ENCODE measurements at places on chromosomes 7 and 10.

- DNase-seq, result no peak
These were observed 69.4 kb upstream of the OGDHL start for GRCh38 chr10:49831352-49832035.

- no peak for DNase-seq
These were observed 3.2 kb upstream of the SFTPA2 start for GRCh38 chr10:79563426-79563825.

DNA sequence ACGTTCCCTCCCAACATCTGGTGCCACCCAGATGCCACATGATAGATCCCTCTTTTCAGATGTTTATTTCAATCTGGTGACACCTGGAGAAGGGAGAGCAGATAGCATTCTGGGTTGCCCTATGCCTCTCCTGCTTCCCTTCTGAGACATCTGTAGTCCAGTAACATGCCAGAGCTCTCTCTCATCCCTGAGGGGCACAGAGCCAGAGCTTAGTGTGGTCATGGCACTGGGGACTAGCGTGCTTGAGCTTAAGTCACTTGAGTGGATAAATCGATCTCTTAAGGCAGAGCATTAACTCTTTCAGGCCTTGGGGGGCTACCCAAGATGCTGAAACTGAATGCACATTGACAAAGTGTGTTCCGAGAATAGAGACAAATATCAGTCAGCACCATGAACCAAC, 47.9 kb downstream of the WNT2 start:
- no peak for DNase-seq

- no peak for DNase-seq
These were observed 452 bp downstream of the ATE1 start for GRCh38 chr10:121927318-121927840.

GRCh38 chr7:80760292-80760691, 121.8 kb downstream of the CD36 start:
- no peak for DNase-seq

DNA sequence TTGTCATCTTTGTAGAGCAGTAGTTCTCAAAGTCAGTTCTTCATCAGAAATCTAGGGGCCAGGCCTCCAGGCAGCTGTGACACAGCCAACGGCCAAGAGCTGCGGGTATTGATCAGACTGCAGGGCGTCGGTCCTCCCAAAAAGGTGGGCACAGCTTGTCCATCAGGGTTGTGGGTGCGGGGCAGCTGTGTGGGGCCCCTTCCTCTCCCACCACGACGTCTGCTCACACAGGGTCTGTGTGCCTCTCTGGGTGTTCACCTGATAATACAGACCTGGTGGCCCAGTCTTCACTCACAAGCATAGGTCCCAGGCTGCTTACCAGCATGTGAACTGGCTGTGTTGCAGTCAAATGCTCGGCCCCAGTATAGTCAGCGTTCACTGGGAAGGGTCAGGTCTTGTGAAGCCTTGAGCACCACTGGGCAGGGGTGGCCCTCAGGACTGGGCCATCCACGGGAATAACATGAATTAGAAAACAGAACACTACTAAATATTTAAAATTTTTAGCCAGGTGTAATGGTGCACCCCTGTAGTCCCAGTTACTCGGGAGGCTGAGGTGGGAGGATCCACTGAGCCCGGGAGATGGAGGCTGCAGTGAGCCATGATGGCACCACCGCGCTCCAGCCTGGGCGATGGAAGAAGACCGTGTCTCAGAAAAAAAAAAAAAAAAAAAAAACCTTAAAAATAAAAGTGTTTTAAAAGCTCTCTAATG, 102.8 kb upstream of the DIP2C start:
- DNase-seq, result no peak

GRCh38 chr10:3397231-3397630, 224.6 kb upstream of the PITRM1 start:
- no peak for DNase-seq

DNA sequence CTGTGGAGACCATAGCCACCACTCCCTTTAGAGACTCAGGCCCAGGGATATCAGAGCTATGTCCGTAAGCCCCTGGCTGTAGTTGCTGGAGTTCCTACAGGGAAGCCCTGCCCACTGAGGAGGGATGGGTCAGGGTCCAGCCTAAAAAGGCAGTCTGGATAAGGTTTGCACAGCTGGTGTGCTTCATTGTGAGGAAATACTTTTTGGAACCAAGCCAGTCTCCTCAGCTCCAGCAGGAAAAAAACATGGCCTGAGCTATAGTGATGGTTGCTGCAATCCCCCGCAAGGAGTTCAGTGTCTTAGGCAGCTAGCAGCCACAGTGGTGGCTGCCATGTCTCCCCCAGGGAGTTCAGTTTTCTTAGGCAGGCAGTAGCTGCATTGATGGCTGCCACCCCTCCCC, 52.6 kb upstream of the CYP2C8 start:
- DNase-seq, result no peak

GRCh38 chr7:116942504-116942903, 10.8 kb upstream of the ST7 start:
- no peak for DNase-seq

- DNase-seq, result no peak
These were observed 17.1 kb upstream of the HTR5A start for GRCh38 chr7:155053002-155053401.

GRCh38 chr10:11178606-11179515, 161.2 kb downstream of the CELF2 start:
- DNase-seq, result no peak
